ENCODE measurements at places on chromosomes 7 and 10.

- no peak for DNase-seq
Observed at GRCh38 chr10:34432589-34432988, 382.5 kb downstream of the PARD3 start.

DNA sequence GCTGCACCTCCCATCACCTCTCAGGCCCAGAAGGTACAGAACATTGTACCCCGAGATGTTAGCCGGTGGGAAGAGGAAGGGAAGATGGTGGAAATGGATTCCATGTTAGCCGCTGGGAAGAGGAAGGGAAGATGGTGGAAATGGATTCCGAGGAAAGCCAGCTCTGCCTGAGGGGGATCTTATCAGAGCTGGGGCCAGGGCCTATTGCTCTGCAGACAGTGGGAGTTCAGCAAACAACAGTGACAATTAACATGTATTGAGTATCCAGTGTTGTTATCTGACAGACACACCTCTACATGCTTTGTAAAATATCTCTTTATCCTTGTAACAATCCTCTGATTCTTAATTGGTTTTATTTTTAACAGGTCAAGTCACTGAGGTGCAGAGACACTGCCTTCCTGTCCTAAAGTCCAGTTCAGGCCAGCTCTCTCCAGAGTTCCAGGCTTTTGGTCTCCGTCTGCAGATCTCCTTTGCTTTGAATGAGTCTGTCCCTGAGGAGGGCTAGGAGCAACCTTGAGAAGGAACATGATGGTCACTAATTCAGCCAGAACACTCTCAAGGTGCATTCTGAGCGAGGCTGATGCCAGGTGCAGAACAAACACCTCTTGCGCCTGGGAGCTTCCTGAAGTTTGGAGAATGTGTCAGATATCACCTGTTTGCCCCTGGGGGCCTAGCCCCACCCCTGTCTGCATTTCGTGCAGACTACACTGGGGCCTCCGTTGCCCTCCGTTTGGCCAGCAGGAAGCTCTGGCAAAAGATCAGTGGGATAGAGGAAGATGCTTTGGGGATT is 82.4 kb upstream of the PODXL start:
- DNase-seq = no peak

DNA sequence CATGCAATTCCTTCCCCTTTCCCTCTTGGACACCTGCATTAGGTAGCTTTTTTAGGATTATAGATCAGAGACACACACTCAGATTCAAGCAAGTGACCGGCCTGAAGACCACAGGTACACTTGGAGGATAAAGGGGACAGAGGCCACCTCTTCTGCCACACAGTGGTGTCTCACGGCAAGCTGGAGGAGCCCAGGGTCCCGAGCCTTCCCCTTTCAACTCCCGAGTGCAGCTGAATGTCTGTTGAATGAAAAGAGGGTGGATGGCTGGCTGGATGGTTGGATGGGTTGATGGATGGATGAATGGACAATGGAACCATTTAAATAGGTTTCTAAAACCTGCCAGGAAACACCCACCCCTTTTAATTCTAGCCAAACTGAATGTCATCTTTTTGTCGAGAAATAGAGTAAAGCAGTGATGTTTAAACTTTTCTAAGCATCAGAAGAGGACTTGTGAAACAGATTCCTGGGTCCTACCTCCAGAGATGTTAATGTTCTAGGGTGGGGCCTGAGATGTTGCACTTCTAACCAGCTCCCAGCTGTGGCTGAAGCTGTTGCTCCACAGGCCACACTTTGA is 49.2 kb upstream of the ZMIZ1 start:
- DNase-seq = no peak

- DNase-seq = no peak
Observed at GRCh38 chr10:44334621-44335184, 50.2 kb downstream of the CXCL12 start.

GRCh38 chr10:26700884-26701630 is 3.6 kb downstream of the PDSS1 start:
- no peak for DNase-seq

DNA sequence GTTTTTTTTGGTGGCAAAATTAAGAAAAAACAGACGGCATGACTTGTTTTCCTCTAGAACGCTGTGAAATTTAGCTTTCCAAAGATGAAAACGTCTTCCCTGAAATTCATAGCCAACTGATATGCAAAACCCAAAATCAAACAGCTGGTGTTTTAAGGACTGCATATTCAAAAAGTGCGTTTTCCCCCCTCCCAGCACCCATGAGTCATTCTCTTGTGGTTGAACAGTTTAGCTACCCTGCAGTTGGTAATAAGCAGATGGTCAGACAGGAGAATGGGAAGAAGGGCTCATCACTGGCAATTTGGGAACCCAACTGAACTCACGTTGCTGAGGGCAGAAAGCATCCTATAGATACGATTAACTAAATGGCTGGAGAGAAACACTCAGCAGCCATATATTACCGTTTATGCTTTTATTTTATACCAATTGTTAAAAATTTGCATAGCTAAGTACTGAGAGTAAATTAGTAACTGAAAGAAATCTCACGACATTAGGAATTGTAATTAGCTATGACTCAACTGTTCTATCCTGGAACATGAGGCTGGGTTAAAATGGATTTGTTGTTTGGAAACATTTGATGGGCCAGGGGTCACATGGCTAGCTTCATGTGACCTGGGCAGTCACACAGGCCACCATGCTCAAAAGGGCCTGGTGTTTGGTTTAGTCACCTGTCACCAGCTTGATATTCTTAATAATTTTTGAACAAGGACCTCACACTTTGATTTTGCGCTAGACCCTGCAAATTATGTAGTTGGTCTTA is 343.1 kb downstream of the PHTF2 start:
- DNase-seq = no peak

DNA sequence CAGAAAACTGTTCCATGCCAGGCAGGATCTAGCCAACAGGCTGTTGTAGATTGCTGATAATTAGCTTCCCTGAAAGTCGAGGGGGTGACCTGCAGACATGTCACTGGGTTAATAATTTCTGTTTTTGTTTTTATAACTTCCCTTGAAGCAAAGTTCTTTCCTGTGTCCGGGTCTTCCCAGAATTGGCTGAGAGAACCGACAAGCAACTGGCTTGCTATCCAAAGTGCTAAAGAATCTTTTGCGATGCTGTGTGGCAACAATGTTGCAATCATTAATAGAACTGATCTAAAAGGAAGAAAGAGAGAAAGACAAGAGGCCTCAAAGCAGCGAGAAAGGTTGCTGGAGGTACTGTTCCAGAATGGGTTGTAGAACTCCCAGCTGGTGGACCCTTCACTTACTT is 132.1 kb upstream of the DPP6 start:
- no peak for DNase-seq

DNA sequence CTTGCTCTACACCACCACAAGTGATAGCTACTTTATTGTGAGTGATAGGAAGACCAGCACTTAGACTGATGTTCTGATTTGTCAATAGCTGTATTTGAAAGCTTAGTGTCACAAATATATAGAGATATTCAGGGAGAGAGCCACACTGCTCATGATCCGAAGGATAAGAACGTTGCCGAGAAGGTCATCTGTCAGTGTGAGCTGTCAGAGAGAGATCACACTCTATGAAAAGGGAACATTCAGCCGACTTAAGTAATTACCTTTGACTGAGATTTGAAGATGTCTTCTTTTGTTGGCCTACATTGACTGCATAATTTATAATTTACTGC is 322.6 kb downstream of the TFEC start:
- no peak for DNase-seq

- no peak for DNase-seq
Observed at GRCh38 chr7:34759477-34760125, 101.6 kb downstream of the NPSR1 start.

DNA sequence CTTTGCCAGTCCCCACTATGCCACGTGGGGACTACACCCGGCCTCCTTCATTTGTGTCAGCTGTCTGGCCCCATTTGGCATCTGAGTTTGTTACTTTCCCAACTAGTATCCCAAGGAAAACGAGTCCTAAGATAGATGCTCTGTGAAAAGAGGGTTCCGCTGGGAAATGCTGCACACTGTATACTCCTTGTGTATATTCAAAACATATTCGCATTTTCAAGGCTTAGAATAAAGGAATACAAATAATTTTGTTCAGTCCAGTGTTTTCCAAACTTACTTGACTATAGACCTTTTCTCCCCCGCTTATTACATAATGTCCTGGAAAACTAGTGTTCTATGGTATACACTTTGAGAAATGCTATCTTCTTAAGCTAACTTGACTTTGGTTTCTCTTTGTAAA is 167.8 kb upstream of the IMMP2L start:
- no peak for DNase-seq

- no peak for DNase-seq
Observed at GRCh38 chr10:100339236-100339635, 7.8 kb upstream of the SCD start.

- no peak for DNase-seq
Observed at GRCh38 chr7:127629268-127629854, 11.4 kb upstream of the PAX4 start.

- no peak for DNase-seq
Observed at GRCh38 chr10:133044401-133044811, 43.3 kb upstream of the ADGRA1 start.

DNA sequence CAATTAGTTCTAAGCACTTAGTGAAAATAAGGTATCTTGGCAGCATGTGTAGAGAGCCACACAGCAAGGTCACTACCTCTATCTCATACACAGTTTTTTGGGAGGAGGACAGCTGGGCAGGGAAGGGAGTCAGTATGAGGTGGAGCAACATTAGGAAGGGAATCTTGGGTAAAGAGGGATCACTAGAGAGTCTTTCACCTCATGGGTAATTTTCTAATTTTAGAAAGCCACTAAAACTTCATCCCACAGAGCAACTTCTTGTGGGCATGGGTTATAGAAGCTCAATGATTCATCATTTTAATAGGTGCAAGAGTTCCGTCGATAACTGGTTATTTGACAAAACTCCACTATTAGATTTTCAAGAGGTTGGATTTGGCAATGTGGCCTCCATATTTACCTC is 2.5 kb downstream of the NRAP start:
- no peak for DNase-seq

DNA sequence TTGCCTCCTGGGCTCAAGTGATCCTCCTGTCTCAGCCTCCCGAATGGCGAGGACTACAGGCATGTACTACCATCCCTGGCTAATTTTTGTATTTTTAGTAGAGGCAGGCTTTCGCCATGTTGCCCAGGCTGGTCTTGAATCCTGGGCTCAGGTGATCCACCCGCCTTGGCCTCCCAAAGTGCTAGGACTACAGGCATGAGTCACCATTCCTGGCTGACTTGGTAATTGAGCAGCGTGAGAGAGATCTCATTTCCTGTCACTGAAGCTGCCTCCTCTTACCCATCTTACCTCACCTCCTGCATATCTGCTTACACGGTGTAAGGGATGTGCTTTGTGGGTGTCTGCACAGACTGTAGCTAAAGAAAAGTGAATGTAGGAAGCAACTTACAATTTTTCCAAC is 9.7 kb downstream of the IFIT3 start:
- DNase-seq = no peak

DNA sequence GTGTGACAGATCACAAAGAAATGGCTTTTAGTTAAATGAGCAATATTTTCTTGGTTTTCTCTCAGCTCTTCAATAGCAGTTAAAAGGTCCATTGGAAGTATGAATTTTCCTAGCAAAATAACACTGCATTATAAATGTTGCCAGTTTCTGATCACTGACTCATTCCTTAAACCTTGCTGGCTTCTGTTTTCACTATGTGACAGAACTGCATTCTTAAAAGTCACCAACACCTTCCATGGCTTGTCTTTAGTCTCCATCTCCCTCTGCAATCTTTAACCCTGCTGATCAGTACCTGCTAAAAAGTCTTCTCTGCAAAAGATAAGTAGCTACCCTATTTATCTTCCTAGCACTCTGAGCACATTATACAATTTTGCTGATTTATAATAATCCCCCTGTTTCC is 405.0 kb upstream of the LRRN3 start:
- DNase-seq = no peak

DNA sequence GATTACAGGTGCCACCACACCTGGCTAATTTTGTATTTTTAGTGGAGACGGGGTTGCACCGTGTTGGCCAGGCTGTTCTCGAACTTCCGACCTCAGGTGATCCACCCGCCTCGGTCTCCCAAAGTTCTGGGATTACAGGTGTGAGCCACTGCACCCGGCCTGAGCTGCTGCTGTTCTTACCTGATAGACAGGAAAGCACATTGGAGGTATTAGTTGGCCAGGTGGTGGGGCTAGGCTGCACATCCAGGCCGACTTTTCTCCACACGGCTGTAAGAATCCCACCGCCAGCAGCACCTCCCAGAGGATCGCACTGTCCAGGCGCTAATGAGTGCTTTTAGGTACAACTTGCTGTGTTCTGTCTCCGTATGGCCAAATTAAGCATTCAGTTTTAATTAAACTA is 112.6 kb downstream of the WDR37 start:
- no peak for DNase-seq

DNA sequence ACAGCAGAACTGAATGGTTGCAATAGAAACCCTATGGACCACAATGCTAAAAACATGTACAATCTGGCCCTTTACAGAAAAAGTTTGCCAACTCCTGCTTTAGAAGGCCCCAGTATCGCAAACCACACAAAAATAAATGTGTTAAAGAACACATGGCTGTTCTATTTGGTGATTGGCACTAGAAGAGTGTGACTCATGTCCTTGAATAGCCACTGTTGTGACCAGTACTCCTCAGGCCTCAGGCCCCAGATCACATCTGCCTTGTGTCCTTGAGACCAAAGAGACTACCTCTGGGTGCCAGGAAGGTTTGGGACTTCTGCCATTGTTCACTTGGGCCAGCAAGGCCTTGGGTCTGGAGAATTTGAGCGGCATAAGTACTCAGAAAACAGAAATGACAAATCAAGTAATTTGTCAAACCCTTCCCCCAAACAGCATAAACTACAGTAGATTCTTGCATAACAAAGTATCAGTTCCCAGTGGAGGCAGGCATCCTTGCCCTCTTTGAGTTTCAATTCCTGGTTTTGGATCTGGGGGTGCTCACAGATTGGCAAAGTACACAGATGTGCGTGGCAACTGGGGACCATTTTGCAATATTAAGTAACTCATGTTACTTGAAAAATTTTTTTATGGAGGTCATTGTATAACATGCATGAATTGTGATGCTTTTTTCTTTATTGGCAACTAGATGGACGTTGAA is 50.2 kb downstream of the MTURN start:
- no peak for DNase-seq

GRCh38 chr7:74708569-74709275 is 51.2 kb downstream of the GTF2I start:
- no peak for DNase-seq

DNA sequence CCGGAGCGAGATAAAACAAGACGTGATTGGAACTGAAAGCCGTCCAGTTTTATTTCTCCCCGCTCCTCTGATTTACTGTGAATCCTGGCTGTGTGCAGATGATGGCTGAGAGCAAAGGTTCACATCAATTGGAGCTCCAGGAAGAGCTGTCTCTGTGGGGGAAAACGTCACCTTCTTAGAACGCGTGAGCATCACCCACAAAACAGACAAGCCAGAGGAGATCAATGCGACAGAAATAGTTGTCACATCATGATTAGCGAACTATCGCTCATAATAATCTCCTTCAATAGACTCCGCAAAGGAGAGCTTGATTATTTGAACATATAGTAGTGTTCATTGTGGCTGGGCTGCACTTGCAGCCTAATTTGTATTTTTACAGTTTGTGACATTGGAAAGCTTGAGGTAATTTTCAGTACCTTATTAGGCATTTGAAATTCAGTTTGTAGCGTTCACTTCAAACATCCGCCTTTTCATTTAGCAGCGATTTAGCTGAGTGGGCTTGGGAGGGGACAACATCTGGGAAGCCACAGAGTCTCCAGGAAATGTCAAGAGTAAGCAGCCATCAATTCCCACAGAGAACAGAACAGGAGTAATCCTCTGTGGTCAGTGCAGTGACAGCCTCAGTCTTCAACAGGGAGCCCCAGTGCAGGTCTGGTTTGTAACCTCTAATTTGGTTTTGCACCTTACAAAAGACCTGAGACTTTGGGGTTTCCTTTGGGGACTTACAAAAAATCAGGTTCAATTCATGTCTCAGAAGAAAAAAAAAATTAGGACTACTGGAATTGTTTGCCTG is 276.8 kb upstream of the PFKP start:
- DNase-seq = no peak
